ENCODE measurements at places on chromosomes 12 and 14.

DNA sequence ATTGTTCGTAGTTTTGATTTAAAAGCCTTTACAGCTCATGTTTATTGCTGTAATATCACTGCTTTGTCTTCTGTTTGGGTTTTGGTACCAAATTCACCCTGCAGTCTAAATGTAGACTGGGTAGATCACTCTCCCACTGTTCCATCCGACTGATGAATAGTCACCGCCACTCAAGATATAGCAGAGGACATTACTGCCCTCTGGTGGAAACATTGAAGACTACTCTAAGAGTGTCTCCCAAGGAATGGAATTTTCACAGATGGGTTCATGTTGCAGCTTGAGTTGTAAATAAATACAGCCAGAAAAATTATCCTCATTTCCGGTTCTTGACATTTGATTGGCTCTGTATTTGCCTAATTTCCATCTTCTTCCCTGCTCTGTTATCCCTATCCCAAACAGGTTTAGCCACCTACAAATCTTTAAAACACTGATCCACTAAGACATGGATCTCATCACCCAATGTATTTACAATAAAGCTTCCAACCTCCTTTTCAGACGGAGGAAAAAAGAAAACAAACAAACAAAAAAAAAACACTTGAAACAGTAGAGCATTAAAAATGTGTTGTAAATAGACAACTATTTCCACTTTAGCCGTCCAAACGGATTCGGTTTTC, 198.3 kb upstream of the CPNE8 start:
- peak; percentile 68 for DNase-seq

DNA sequence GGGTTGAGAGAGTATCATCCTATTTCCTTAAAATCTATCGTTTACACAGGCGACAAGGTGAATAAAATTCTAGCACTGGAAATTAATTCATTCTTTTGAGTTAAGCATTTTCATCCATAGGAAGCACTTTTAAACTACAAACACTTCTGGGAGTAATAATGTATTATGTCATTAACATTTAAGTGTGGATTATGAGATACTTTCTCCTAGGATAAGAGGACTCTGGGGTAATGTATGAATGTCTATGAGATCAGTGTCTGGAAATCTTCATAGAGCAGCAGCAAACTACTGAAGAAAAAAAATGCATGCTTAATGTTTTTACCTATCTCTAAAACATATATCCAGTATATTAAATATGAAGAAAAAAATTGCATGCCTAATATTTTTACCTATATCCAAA, 86.9 kb downstream of the EPS8 start:
- no peak for DNase-seq

DNA sequence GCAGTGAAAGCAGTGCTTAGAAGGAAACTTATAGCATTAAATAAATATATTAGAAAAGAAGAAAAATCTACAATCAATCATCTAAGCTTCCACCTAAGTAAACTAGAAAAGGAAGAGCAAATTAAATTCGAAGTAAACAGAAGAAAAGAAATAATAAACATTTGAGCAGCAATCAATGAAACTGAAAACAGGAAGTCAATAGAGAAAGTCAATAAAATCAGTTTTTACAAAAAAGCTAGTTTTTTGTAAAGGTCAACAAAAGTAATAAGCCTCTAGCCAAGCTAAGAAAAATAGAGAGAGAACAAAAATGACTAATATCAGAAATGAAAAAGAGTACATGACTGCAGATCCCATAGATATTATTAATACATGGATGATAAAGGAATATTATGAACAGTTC, 34.2 kb upstream of the KTN1 start:
- DNase-seq: no peak

DNA sequence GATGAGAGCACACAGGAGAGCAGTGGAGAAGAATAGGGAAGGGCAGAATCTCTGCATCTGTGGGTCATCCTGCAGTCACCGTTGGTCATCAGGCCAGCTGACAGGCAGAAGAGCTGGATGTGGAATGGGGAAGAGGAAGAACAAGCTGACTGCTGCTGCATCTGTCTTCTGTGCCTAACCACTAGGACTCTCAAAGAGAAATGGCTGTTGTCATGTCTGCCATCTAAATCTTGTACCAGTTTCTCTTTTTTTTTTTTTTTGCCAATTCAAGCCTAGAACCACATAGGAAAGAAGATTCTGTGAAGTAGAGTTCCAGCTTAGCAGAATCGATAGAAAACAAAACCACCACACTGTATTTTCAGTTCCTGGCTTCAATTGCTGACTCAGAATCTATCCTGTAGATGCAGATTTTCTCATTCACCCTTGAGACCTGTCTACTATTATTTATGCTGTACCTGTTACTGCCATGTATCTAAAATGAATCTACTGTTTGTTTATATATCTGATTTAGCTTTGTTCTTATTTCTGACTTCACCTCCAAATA, 421.9 kb upstream of the PRICKLE1 start:
- no peak for DNase-seq

- no peak for DNase-seq
These were observed 36.0 kb upstream of the BATF start for GRCh38 chr14:75486318-75486717.

DNA sequence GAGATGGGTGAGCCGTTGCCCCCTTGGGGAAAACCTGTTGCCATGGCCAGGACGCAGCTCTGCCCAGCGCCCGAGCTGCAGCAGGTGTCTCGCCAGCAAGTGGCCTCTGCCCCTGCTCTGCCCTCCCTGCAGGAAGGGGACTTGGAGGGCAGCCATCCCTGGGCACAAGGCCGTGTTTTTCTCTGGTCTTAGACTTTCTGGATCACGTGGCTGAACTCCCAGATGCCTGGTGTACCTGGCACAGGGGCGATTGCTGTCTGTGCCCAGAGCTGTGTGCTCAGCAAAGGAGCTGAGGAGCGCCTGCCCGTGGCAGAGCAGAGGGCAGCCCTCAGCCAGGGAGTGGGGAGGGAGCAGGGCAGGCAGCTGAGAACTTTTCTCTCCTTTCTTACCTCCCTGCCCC, 38.0 kb downstream of the TMEM63C start:
- DNase-seq: no peak

DNA sequence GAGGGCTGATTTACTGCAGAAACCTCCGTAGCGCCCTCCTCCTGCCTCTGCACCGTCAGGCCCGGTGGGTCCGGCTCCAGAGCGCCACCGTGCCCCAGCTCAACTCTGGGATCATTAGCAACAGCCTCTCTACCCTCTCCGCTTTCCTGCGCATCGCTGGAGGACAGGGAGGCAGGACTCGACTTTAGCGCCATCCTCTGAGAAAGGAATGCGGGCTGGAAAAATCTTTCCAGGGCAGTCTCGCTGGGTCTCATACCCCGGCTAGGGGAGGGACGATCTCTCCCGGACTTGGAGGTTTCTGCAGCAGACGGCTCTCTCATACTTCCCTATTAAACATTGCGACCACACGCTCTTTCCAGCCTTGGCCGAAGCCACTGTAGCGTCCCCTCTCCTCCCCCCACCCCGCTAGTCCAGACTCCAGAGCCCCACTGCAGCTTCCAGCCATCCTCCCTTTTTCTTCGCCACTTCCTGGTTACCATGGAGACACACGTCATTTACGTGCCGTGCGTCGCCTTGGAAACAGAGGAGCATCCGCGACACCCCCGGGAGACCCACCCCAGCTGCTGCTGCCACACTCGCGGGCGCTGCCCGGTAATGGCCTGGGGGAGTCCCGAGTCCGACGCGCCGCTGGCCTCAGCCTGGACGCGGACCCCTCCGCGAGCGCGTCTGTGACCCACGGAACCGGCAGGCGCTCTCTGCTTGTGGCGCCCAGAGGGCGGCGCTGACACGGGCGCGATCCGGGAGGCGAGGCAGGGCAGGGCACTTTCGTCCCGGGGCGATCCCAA, at the start of gene CCDC184:
Gene CCDC184, plus strand, starts transcription at position 554 of the 785 bp plus-strand sequence. CDS start 479 bp downstream, outside the sequence.
- DNase-seq: peak; percentile 85

DNA sequence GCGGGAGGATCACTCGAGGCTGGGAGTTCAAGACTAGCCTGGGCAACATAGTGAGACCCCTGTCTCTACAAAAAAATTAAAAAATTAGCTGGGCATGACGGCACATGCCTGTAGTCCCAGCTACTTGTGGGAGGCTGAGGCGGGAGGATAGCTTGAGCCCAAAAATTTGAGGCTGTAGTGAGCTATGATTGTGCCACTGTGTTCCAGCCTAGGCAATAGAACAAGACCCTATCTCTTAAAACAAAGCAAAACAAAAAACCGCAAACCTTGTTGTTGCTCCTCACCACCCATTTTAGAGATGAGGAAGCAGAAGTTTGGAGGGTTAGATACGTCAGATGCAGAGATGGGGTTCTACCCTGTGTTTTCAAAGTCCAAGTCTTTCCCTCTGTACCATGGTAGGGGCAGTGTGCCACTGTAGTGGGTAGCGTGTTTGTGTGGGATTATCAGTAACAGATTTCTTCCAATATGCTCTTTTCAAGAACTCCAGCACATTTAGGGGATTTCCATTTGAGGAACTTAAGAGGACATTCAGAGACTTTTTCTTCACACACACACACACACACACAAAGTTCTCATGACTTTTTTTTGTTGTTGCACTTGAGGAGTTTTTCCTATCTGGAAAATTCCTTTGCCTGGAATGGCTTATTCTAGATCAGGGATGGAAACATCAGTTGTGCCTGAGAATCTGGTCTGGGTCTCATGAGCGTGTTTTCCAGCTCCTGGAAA, 186.5 kb downstream of the CHST11 start:
- no peak for DNase-seq

GRCh38 chr14:73311708-73312030, 74.4 kb downstream of the PAPLN start:
- DNase-seq: no peak

DNA sequence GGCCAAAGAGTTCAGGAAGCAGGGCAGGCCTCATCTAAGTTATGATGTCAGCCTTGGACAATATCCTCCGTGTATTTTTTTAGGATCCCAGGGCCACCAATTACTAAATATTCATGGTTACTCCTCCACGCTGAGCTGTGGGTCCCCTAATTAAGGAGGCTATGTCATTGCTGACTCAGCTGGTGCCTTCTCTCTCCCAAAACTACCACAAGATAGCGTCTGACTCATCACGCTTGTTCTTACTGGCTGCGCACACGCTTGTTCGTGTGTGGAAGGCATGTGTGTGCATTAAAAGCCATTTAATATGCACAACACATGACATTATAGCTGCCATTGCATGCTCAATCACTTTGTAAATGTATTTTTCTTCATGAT, 78.3 kb downstream of the GSC start:
- DNase-seq: no peak

GRCh38 chr14:52015411-52016030, 26.2 kb downstream of the RTRAF start:
- peak; percentile 57 for DNase-seq

DNA sequence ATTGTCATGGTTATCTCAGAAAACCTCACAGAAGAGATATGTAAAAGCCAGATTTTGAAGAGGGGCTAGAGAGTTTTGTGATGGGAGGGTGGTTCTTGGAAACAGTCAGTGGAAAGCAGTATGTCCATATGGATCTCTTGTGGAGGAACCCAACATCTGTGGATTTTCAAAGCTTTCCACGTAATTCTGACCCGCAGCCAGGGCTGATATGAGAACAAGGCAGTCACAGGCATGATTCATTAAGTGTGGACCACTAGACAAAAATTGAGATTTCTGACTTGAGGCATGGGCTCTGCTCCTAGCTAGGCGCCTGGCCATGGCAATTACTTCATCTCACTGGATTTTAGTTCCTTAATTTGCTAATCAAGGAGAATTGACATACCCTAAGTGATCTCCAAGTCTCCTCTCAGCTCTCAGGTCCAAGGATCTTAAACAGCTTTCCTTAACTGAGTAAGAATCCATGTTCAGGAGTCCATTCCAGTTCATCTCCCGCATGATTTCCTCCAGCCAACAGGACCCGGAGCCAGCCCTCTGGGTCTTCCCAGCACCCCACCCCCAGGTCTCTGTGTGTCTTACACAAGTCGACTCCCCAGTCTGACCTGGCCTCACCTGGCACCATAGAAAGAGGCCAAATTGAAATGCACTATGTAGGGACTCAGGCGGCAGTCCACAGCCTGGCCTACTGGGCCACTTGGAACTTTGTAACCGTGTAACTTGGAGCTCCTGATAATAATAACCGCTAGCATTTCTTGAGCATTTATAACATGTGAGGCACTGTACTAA, 176.3 kb upstream of the PARP11 start:
- DNase-seq: no peak

All from H7 (cell line).